Bronchial smooth muscle cell (primary cell): ENCODE measurements at places on chromosomes 4 and X. TPM values are rescaled to one million over a fixed set of nuclear protein-coding genes. Genes with fewer than 3 reads are reported as not detected.

MAGEA10 gene
- not detected in 2 replicates for total RNA-seq

SOWAHB gene
- not detected in 2 replicates for total RNA-seq

REST gene
- total RNA-seq, result 11.3 and 20.0 TPM in 2 replicates

TSPAN7 gene
- 0.17 TPM in 1 of 2 replicates, not detected in the other for total RNA-seq

TAF7L gene
- 0.69 and 0.95 TPM in 2 replicates for total RNA-seq

PHKA1 gene
- 4.3 and 6.0 TPM in 2 replicates for total RNA-seq

CDS1 gene
- 0.17 and 0.47 TPM in 2 replicates for total RNA-seq

PLCXD1 gene
- total RNA-seq, result 6.2 and 7.9 TPM in 2 replicates

IRS4 gene
- total RNA-seq, result under 0.01 TPM in 1 of 2 replicates, not detected in the other

ZNF157 gene
- 0.32 and 0.43 TPM in 2 replicates for total RNA-seq

OPRPN gene
- not detected in 2 replicates for total RNA-seq

CFAP99 gene
- not detected in 2 replicates for total RNA-seq

MAGEE2 gene
- not detected in 2 replicates for total RNA-seq

HTN3 gene
- not detected in 2 replicates for total RNA-seq

CHRDL1 gene
- 0.17 and 3.8 TPM in 2 replicates for total RNA-seq

GYG2 gene
- 2.5 and 2.6 TPM in 2 replicates for total RNA-seq

TDO2 gene
- 2.0 and 9.3 TPM in 2 replicates for total RNA-seq

CXCL8 gene
- 0.17 and 1.9 TPM in 2 replicates for total RNA-seq

MAGEB17 gene
- total RNA-seq, result 0.09 TPM in 1 of 2 replicates, not detected in the other

PF4V1 gene
- total RNA-seq, result 1.9 and 12.0 TPM in 2 replicates

CENPVL1 gene
- total RNA-seq, result not detected in 2 replicates

NWD2 gene
- total RNA-seq, result under 0.01 TPM in 1 of 2 replicates, not detected in the other

ADAMTS3 gene
- 1.9 and 4.1 TPM in 2 replicates for total RNA-seq

MGAT4D gene
- total RNA-seq, result not detected in 2 replicates

DAPP1 gene
- 0.09 TPM in 1 of 2 replicates, not detected in the other for total RNA-seq

ASMT gene
- 0.09 TPM in 1 of 2 replicates, not detected in the other for total RNA-seq

AMOT gene
- 9.1 and 10.7 TPM in 2 replicates for total RNA-seq

NSUN7 gene
- not detected in 2 replicates for total RNA-seq

CTAG1A gene
- not detected in 2 replicates for total RNA-seq

RBM3 gene
- 63.7 and 238 TPM in 2 replicates for total RNA-seq

CDKL2 gene
- 1.2 and 1.3 TPM in 2 replicates for total RNA-seq

EFHC2 gene
- total RNA-seq, result 0.43 and 0.95 TPM in 2 replicates

TEX13A gene
- not detected in 2 replicates for total RNA-seq

CXCL10 gene
- under 0.01 TPM in 1 of 2 replicates, not detected in the other for total RNA-seq

HMGN5 gene
- 0.52 and 1.1 TPM in 2 replicates for total RNA-seq

KIAA1210 gene
- under 0.01 TPM in 1 of 2 replicates, not detected in the other for total RNA-seq

TGIF2LX gene
- not detected in 2 replicates for total RNA-seq

NMU gene
- total RNA-seq, result not detected in 2 replicates

RAI2 gene
- 0.69 and 1.1 TPM in 2 replicates for total RNA-seq

MAGEB10 gene
- not detected in 2 replicates for total RNA-seq

MAML3 gene
- 0.52 and 1.9 TPM in 2 replicates for total RNA-seq
